Cortex of kidney (tissue), 1 donor: ENCODE measurements at places on chromosomes 16 and 17.

- no peak for DNase-seq
These were observed 60.2 kb downstream of the HAPSTR1 start for GRCh38 chr16:9151597-9151996.

DNA sequence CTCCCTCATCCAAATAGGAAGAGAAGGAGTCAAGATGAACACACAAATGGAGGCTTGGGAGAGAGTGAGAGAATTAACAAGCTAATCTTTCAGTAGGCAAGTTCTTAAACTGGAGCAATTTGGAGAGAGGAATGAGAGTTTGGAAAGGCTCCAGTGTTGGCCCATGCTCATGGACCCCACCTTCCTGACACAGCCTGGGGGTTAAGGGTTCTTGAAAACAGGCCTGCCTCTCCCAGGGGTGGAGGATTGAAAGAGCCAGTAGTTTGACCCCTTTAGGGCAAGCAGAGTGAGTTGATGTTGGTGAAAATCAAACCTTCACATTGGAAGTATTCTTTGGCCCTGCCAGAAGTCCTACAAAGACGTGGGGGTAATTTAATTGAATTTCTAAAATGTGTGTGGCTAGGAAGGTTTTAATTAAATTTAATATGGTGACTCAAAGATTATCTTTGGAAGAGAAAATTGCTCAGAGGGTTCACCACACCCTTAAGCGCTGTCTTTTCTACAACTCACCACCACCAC is 5.8 kb downstream of the HOXB3 start:
- DNase-seq = no peak

GRCh38 chr17:4591529-4591928 is 7.2 kb downstream of the SMTNL2 start:
- DNase-seq = no peak

- no peak for DNase-seq
These were observed 281.5 kb downstream of the TOX3 start for GRCh38 chr16:52265446-52265861.

- DNase-seq = no peak
These were observed 1.5 kb downstream of the IST1 start for GRCh38 chr16:71896764-71897368.

- DNase-seq = no peak
These were observed 35.4 kb upstream of the GAN start for GRCh38 chr16:81279392-81279791.

DNA sequence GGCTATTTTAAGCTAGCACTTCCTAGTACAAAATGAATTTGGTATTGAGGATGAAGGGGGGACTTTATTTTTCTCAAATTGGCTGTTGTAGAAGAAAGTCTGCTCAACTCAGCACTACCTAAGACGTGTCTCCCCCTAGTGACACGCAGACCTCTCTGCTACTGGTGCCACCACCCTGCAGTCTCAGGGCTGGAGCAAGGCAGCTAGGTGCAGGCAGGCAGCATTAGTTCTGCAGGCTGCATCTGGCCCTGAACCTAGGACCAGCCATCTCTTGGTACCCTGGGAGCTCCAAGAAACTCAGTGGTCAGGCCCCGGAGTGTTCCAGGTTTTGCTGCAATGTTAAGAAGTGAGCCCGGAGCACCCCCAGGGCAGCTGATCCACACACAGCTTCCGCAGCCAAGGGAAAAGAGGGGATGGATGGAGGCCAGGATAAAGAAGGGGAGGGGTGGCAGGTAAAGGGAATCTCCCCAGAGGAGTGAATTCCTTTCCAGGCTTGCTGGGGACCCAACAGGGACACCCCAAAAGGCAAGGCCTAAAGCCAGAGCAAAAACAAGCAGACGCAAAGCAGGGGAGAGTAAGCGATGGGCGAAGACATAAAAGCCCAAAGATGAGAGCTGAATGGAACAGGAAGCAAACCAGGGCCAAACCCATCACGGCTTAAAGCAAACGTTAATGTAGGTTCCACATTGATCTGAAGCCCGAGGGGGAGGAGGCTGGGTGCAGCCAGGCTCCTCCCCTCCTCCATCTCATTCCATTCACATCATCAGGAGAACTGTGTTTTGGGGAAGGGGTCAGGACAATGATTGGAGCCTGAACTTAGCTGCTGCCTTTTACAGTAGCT is 200.5 kb downstream of the ZFHX3 start:
- DNase-seq = no peak

GRCh38 chr16:48408688-48409087 is 23.5 kb upstream of the SIAH1 start:
- DNase-seq = no peak

DNA sequence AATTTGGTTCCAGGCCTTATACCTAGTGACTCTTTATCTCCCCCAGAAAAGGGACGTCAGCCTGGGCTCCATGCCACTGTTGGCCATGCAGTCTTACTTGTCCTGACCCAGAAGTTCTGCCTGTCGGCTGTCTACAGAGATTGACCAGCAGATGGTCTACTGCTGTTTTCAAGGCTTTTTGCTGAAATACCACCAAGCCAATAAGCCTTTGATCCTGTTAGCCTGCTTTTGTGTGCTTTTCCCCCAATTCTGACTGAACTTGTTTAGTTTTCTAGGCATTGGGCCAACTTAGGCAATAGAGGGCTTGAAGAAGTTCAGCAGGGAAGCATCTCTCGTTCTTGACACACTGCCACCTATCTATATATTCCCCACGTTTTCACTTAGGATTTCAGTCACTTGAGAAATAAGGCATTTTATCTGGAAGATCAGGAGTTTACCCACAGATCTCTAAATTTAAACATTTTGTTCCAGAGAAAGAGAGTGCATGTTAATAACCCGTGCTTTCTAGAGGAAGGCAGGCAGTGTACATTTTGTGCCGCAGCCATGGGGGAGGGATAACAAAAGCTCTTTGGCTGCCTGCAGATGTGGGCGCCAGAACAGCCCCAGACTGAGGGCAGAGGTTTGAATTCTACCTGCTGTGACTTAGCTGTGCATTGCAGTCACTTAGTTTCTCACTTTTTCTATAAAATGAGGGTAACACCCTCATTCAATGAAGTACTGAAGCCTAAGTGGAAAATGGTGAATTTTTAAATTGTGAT is 12.3 kb upstream of the CARMIL2 start:
- DNase-seq = no peak

- DNase-seq = no peak
These were observed 59.3 kb downstream of the KLHDC4 start for GRCh38 chr16:87706278-87707000.

DNA sequence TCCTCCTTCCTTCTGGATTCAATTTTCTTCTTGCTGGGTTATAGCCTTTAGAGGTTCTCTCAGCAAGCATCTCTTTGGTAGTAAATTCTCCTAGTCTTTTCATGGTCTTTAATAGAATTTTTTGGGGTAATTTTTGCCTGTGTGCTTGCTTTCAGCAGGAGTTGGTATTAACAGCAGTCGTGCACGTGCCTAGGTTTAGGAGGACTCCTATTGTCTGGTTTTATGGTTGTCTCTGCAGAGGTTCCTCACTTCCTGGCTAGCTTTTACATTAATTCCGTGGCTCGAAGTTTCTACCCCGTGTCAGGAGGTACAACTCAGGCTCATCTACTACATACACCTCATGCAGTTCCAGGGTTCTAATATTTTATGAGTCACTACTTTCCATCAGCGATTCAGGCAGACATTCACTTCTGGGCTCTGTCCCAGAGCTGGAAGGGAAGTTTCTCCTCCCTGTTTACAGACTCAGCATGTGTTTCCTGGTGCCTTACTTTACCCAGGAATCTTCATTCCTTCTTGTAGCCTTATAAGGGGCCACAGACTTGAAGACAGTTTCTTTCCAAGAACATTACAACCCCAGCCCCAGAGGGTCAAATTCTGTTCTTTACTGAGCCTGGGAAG is 643.6 kb downstream of the HS3ST4 start:
- DNase-seq = no peak

DNA sequence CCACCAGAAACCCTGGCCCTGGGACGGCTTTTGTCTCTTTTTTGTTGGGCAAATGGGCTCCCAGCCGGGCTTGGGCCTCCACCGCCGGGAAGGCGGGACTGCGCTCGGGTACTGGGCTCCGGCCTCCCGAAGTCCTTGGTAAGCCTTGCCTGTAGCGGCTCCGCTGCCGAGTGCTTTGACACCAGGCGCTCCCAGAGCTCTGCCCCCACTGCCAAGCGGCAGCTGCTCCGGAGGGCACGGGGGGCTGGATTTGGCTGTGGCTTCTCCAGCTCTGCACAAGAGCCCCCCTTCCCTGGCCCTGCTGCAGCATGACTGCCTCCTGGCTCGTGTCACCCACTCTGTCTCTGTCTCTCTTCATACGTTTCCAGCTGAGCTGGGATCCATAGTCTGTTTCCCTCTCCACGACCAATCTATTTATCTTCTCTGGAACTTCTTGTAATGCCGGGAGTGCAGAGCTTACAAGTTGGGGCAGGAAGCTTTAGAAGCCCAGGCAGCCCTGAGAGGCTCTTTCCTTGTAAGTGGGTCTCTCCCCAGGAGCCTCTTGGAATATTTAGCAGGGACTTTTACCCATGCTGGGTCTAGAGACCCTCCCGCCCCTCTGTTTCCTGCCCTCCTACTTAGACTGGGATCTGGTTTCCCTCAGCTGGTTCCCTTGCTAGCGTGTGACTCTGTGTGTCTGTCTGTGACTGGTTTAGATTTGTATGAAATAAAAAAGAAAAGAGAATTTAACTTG is 246.9 kb upstream of the GSE1 start:
- no peak for DNase-seq

DNA sequence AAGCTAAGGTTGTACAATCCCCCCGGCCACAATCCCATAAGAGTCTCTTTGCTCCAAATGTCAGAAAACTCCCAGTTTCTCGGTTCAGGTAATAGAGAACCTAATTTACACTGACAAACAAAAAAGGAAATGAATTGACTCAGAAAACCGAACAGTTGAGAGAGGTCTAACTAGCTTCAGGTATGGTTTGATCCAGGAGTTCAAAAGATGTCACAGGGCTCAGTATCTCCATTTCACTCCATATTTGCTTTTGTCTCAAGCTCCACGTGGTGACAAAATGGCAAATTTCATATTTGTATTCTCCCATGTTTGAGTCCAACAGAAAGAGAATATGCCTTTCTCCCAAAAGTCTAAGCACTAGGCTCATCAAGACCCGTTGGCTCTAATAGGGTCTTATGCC is 117.4 kb downstream of the AXIN2 start:
- no peak for DNase-seq

DNA sequence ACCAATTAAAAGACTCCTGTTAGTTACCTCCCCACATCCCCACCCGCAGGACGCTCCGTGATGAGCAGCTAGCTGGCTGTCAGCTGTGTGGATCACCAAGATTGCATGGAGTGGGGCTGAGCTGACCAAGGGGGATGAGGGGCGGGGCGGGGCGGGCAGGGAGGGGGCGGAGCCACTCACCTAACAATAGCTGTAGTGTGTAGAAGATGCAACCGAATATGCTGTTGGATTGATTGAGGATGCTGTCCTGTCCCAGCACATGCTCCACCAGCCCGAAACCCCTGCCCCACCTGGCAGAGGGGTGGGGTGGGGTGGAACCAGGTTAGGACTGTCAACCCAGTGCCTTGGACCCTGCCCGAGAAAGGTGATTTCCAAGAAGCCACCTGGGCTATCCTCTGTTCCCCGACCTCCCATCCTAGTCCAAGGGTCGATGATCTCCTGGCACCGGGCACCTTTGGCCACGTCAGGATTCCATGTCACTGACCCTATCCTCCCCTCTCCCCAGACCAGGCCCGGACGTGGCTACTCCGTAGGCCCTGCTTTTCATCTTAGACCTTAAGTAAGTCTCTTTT is 1.4 kb downstream of the VKORC1 start:
- DNase-seq = no peak

DNA sequence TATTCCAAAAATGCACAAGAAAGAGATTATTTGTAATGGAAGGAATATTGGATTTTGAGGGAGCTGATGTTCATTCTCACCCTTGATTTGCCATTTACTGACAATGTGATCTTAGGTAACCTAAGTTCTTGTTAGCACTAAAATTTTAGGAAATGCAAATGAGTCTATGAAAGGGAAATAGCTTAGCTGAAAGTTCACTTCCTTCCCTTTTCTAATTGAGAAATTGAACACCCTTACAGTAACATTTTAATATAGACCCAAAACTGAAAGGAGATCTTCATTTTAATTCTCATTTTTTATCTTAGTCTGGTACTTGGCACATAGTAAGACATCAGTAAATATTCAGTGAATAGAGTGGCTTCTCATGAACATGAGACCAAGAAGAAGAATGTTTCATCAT is 10.9 kb upstream of the WSB1 start:
- DNase-seq = no peak

DNA sequence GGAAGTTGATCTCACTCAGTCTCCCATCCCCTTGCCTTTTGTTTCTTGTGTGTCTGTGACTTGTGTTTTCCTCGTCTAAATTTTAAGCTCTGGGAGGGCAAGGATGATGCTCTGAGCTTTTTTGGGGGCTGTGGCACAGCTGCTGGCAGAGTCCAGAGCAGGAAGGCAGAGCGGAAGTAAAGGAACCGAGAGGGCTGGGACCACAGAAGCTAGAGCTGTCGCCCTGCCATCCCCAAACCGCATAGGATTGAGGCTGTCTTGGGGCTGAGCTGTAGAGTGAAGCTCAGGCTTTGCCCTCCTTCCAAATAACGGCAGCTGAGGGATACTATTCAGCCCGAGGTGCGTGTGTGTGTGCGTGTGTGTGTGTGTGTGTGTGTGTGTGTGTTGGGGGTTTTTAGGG is 3.8 kb upstream of the DNAH2 start:
- no peak for DNase-seq

GRCh38 chr17:56896217-56896967 is 17.5 kb downstream of the TRIM25 start:
- no peak for DNase-seq

DNA sequence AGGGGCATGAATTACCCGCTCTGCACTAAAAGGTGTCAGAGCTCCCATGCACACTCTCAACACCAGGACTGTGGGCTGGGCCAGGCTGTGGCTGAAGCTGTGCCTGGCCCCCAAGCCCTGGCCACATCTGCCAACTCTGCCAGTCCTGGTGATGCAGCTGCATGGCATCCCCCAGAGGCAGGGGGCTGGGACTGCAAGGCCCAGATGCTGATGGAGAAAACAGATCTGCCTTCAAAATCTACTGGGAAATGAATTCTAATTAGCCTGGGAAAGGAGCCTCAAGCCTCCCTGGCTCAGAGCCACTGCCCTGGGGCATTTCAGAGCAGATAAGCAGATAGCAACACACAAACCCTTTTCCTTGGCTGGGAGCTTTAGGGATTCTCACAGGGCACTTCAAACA is 3.4 kb downstream of the CHST6 start:
- DNase-seq = no peak

DNA sequence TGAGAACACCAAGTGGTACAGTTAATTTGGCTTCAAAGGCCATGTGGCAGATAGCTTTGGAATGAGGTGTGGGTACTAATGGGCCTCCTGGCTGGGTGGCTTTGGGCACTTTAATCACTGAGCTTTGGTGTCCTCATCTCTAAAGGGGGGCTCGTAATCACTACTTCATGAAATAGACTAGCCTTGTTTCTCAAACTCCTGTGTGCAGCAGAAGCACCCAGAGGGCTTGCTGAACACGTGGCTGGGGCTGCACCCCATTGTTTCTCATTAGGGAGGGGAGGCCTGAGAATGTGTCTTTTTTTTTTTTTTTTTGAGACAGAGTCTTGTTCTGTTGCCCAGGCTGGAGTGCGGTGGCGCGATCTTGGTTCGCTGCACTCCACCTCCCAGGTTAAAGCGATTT is 5.8 kb downstream of the EPN2 start:
- DNase-seq = no peak

- DNase-seq = no peak
These were observed 55.4 kb downstream of the JPH3 start for GRCh38 chr16:87657621-87658192.
